ENCODE measurements at places on chromosomes 6 and 20.
A peak's percentile ranks its signal among the peaks of the same experiment; 100 is the strongest.

DNA sequence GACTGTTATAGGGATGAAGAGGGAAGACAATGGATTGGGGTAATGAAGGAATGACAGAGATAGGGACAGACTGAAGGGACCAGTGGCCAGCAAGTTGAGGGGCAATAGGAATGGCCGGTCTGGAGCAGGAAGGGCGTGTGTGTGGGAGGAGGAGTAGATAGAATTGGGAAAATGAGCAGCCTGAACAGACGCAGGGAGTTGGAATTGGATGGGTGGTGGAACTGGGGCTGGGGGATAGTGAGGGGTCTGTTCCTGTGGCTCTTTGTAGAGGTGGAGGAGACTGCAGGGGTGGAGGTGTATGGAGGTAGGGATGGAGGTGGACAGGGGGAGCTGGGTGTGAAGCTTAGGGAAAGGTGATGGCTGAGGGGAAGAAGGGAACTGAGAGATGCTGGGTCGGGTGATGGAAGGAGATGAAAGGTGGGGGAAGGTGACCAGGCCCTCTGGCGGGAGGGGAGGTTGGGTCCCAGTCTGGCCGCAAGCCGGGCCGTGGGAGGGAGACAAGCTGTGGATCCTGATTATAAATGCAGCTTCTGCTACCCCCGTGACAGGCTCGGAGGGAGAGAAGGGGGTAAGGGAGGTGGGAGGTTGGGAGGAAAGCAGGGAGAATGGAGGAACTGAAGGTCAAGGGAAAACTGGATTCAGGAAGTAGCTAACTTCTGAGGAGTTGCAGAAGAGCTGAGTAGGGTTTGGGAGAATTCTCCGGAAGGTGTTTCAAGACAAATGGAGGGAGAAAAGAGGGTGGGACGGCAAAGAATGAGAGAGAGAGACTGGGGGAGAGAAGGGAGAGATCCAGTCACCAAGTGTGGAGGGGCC is 5.2 kb downstream of the SYNGAP1 start:
- no peak for DNase-seq

DNA sequence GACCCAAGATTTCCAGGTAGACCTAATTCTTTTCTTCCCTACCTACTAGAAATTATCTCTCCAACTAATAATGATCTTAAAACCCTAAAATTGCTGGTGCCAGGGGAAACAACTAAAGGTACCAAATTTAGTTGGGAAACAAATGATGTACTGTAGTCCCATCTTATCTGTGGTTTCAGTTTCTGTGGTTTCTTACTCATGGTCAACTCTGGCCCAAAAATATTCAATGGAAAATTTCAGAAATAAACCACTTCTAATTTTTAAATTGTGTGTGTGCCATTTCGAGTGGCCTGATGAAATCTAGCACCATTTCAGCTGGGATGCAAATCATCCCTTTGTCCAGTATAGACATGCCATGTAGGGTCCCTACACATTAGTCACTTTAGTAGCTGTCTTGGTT is 475.2 kb upstream of the EPHA7 start:
- DNase-seq = no peak

DNA sequence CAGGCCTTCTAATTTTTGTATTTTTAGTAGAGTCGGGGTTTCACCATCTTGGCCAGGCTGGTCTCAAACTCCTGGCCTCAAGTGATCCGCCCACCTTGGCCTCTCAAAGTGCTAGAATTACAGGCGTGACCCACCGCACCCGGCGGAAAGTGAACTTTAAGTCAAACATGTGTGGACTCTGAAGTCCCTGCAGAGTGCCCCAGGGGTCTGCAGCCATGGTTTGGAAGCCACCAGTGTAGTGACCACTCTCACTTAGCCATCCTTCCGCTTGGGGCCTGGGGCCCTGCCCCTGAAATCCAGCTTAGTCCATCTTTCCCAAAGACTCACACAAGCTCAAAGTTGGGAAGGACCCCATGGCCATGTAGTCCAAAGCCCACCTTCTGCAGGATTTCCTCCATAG is 164.5 kb downstream of the GRM4 start:
- DNase-seq = no peak

- no peak for DNase-seq
Measured at GRCh38 chr20:61166324-61166723, 85.7 kb upstream of the CDH4 start.

DNA sequence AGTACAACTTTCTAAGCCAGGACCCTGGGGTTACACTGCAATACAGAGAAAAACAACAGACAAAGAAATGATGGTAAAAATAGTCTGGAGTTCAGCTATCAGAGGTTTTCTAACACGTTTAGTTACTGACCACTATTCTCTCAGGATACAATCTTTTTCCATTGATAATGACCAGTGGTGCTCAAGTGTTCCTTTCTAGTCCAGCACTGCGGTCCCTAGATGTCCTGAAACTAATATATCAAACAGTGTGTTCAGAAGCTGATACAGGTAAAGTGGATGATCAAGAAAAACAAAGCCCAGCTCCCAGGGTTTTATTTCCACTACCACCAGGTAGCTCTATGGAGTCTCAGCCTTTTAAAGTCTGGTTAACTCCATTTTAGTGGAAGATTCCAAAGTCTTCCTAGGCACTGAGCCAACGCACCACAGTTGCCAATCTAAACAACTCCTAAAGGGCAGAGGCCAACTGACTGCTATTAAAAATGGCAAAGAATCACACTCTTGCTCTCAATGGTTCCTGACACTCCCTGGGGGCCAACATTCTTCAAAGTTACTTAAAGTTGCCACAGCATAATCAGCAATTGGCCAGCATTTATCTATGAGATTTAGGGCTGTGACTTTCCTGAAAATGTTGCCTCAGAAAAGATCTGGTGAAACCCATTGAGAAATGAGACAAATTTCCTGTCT is 38.2 kb downstream of the DZANK1 start:
- DNase-seq = no peak

DNA sequence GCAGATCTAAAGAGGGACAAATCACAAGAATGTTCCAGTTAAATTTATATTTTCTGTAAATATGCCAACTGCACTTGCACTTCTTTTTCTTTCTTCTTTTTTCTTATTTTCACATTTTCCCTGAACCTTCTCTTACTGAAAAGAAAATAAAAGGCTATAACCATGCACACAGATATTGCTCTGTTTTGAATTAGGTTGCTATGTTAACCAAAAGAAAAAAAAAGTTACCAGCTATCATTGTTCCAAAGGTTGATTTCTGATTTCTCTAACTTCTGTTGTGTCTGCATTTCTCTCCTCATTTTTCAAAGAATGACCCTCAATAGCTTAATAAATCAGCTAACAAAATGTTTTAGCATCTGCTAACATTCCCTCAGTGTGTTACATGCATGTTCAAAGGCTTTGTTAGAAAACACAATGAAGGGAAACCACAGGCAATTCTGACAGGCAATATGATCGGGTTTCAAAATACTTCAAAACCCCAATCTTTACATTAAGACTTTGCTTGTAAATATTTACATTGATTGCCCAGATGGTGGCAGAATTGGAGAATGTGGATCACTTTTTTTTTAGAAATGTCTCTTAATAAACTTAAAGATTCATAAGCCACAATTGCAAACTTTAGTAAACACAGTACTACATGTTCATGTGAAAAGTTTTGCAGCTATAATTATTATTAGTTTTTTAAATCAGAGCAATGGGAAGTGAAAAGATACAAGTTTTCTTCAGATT is 928.3 kb upstream of the FLRT3 start:
- no peak for DNase-seq

DNA sequence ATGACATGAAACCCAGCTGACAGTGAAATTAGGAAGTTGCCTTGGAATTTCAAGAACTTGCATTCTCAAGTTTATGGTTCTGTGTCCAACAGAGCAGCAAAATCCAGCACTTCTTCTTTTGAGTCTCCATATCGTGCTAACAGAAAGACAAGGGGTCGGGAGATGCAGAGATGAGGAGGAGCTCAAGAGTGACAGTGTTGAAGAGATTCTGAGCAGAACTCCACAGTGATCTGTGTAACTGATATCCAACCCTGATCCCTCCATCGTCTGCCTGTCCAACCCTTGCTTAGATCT is 21.2 kb upstream of the BTN1A1 start:
- no peak for DNase-seq

DNA sequence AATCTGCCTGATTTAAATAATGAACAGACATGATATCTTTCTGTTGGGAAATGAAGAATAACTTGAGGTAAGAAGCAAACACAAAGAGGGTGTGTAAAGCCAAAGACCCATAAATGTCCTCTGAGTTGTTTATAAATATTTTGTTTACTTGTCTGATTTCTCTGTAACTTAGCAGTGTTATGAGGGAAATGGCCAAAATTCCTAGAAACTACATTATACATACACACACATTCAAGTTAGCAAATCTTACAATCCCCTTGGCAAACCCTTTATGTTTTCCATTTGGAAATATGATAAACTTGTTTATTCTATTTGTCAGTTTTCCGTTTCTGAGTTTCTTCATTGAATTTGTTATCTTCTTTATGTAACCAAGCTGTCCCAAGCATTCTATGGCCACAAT is 81.4 kb upstream of the TCF21 start:
- no peak for DNase-seq

GRCh38 chr6:101853231-101854085 is 459.9 kb downstream of the GRIK2 start:
- DNase-seq = no peak

DNA sequence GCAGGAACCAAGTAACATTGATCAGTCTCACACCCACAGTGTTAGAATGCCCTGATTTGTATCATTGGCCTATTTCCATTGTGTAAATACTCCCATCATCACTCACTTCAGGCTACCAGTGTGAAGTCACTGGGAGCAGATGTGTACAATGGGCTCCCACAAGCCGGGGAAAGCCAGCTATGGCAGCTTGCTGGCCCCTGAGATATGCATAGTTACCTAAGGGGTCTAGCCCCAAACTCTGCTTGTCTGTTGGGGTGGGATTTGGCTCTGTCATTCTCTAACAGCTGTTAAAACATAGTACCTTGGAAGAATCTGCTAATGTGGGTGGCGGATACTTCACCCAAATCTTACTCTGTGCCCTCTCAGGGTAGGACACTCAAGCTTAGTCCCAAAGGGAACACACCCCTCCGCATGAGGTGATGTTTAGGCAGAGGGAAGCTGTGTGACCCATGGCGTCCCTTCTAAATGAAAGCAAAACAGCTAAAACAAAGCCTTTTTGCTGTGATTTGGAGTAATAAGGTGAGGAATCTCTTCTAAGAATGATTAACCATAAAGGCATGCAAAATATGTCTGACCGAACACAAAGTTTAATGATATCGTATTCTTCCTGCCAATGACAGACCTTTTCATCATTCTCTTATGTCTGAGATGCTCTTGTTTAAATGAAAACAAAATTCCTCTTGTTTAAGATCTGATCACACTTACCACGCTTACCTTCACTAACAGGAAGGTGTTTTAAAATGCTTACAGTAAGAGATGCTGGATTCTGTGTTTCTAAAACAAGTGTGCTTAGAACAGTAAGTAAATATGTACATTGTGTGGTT is 45.9 kb upstream of the PXDC1 start:
- DNase-seq = no peak

GRCh38 chr6:30453508-30454116 is 35.7 kb upstream of the HLA-E start:
- DNase-seq = peak; percentile 92

DNA sequence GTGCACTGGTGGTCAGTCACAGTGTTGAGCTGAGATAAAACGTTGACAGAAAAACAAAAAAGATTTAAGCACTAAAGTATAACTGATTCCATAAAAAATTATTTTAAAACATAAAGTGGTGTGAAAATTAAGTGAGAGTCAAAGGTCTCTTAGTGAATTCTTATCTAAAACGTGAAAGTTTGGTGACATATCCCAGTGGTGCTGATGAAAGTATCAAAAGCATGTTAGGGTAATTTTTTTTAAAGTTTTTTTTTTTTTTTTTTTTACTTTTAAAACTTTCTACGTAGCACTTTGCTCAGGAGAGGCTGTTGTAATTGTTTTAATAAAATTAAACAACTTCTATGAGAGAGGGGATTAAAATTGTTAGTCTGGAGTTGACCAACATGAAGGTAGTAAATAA is 65.6 kb upstream of the TMEM30A start:
- no peak for DNase-seq

- no peak for DNase-seq
Measured at GRCh38 chr6:2229742-2230141, 15.7 kb downstream of the GMDS start.

Data from activated naive CD4-positive, alpha-beta T cell treated with anti-CD3 and anti-CD28 coated beads, Interleukin-2, amount 50 U/mL, for 72 hours (primary cell).